ENCODE measurements at places on chromosomes 12 and 14.

GRCh38 chr12:123519141-123520001 is 14.1 kb downstream of the RILPL1 start:
- no peak for DNase-seq

DNA sequence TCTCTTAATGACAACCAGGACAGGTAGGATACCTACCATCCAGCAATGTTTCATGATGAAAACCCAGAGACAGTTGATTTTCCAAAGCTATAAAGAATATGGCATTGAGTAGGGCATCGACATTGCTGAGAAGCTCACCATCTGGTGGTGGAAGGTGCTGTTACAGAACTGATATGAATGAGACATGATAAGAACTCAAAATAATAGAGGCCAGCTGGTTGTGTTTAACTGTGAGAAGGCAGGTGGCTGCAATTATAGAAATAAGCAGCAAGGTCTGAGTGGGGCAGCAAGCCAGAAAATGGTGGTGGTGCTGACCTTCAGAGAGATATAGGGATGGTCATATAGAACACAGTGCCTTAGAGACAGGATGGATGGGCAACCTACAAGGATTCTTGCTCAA is 449.7 kb downstream of the BTG1 start:
- no peak for DNase-seq

DNA sequence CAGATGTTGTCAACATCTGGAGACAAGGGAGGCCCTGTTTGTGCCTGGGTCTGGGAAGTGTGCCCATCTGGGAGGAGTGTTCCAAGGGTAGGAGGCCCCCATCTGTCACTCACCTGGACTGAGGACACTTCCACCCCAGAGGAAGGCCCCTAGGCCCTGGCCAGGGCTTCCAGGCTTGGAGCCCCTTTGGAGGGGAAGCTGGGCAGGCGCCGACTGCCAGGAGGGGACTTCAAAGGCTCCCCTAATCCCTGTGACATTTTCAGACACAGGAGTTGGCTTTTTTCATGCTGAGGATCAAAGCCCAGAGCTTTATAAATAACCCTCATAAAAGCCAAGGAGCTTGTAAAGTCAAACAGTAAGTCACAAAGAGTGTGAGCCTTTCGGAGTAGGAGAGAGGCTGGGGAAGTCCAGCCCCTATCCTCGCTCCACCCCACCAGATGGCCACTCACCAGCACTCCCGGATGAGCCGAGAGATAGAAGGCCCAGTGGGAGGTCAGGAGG is 17.6 kb upstream of the FAM222A start:
- no peak for DNase-seq

DNA sequence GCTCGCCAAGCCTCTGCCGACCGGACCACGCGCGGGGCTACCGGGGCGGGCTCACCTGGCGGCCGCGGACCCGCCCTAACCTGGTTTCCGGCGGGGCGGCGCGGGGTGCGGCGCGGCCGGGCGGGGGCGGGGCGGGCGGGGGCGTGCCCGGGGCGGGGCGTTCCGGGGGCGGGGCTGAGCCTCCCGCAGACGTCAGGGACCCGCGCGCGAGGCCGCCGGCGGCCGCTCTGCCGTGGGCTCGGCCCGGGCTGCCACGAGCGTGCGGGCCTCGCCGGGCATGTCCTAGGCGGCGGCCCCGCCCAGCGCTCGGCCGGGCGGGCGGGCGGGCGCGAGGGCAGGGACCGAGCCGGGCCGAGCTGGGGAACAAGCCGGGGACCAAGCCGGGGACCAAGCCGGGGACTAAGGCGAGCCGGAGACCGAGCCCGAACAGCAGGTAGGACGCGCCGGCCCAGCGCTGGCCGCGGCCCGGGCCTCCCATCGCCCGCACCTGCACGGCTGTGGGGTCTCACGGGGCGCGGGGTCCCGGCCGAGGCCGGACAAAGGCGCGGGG is at the start of gene CEP170B:
Gene CEP170B (plus strand): TSS at position 188 of the 550 bp plus-strand sequence. CDS start 3,183 bp downstream, outside the sequence.
- DNase-seq, result peak; percentile 30

DNA sequence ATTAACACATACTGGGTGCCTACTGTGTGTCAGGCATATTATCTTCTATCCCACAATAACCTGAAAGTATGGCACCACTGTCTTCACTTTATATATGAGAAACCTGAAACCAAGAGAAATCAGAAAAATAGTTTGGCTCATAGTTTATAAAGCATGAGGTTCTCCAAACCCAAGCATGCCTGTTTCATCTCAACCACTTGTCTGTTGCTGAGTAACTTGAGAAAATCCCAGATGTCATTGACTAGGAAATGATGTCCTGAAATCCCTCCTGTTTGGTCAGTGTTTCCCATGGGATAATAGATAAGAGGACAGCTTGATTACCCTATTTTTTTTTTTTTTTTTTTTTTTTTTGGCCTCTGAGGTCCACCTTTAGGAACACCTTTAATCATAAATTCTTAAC is 2.6 kb upstream of the IFNG-AS1 start:
- no peak for DNase-seq

- DNase-seq, result no peak
Measured at GRCh38 chr14:56159066-56159465, 40.9 kb downstream of the PELI2 start.

DNA sequence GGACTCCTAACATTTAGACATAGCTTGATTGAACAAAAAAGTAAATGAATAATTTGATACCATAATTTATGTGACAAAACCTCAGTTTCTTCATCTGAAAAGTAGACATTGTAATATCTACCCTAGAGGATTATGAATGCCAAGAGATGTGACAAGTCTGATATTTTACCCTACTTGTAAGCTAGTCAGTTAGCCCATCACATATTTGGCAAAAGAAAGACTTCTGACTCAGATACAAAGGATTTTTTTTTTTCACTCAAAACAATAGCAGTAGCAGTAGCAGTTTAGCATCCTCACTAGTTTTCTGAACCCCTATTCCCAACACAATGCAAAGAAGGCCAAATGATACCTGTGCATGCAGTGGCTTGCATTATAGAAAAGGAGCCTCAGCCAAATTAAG is 377.3 kb upstream of the E2F7 start:
- DNase-seq, result no peak

- DNase-seq, result no peak
Measured at GRCh38 chr14:105144666-105145380, 23.8 kb downstream of the JAG2 start.

Measured in activated T-cell treated with anti-CD3 and anti-CD28 coated beads, Interleukin-2, amount 50 U/mL, for 4 hours (primary cell).